Right hindlimb (tissue), 1 donor: ENCODE measurements at places on chromosomes 12 and 14.

GRCh38 chr12:65238609-65239008 lies 39.9 kb upstream of the MSRB3 start:
- DNase-seq = no peak

- DNase-seq = no peak
Observed at GRCh38 chr14:59739794-59740193, 130.8 kb downstream of the RTN1 start.

DNA sequence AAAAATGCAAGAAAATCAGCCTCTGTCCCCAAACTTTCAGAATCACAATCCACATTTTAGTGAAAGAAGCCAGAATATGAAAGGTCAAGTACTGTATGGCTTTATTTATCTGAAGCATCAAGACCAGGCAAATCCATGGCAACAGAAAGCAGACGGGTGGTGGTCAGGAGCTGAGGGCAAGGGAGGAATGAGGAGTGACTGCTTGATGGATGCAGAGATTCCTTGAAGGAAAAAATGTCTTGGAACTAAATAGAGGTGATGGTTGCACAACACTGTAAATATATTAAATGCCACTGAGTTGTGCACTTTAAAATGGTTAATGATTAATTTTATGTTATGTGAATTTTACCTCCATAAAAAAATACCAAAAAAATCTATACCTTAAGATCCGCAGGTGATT lies 165.1 kb downstream of the GXYLT1 start:
- no peak for DNase-seq

GRCh38 chr14:99067141-99067920 lies 204.7 kb downstream of the BCL11B start:
- DNase-seq = no peak

DNA sequence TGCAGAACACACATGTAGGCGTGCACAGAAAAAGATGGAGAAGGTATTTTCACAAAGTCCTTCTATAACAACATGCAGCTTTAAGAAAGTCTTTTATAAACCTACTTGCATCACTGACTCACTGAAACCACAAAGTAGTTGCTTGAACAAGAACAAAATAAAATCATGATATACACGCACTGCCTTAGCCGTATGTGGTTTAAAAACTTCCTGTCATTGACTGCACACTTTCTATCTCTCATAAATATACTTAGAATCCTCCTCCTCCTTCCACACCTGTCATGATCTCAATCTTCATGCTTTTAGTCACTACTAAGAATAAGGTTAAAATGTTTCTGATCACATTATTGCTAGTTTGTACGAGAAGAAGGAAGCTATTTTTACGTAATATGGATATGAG lies 31.8 kb upstream of the RAD51AP1 start:
- no peak for DNase-seq

DNA sequence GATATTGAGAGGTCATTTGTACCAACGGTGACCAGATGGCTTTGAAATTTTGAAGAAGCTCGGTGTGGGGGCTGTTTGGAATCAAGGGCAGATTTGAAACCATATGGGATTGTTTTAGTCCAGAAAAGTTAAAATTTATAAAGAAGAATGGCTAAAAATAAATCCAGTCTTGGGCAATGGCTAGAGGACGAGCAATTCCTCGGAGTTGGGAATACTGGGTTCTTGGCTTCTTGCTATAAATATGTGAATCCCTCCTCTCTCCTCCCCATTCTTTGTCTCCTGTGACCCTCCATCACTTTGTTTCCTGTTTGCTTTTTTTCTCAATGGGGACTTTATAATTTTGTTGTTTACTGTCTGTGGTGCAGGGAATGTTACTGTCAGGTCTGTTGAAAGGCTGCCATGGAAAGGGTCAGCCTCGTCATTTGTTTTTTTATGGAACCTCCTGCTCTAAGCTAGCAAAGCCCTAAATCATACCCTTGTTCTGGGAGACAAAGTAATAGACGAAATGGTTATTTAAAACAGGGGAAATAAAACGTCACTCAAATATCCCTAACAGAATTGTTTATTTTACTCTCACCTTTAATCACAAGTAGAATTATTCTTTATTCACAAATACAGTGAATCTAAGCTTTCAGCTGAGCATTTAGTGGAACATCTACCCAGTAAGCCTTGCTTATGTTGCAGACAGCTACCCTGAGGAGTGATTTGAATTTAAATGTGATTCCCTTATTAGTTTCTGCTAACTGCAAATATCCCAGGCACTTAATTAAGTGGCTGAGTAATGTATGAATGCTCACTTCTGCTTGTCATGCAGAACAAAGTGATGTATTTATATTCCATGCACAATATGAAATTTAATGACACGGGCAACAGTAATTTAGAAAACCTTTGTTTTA lies 273.1 kb upstream of the NOVA1 start:
- DNase-seq = no peak

DNA sequence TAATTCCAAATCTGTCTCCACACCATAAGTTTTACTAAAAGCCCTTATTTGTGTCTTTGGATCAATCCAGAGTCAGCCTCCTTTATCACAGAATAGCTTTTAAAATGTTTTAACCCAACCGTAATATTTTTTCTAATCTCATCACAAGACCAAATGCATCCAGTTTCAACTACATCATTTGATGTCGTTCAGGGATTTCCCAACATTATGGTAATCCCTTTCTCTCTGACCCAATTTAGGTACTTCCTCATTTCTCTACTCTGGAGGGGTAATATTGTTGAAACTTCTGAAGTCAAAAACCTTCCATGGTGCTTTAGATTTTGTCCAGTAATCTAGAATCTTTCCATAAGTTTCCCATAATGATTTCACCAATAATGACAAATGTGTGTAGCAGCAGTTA lies 596.8 kb downstream of the SOX5 start:
- no peak for DNase-seq

DNA sequence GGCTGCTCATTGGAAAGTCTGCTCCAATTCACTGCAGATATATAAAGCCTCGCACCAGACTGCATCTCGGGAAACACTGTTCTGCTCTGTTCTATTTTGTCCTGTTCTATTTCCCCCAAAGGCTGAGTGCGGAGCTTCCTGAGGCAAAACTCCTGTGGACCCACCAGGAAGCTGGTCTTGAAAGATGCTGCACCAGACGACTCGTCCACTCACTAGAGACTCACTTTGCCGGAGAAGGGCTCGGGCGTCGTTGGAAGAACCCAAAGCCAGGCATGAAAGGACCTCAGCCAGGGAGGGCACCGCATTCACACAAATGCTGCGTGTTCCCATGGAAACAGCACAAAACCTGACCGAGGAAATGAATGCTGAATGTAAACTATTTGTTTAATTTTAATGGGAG lies 331.2 kb upstream of the SFSWAP start:
- DNase-seq = no peak

- no peak for DNase-seq
Observed at GRCh38 chr12:65016881-65017650, 104.0 kb downstream of the WIF1 start.

GRCh38 chr14:31084385-31084784 lies 58.2 kb upstream of the STRN3 start:
- DNase-seq = no peak
